ENCODE measurements at places on chromosomes 11 and 22.

GRCh38 chr11:30364139-30364836 lies 41.4 kb downstream of the ARL14EP start:
- no peak for DNase-seq

- DNase-seq = no peak
These were observed 89.3 kb downstream of the BDNF start for GRCh38 chr11:27610946-27611345.

GRCh38 chr11:129143335-129143734 lies 48.8 kb downstream of the ARHGAP32 start:
- DNase-seq = no peak

DNA sequence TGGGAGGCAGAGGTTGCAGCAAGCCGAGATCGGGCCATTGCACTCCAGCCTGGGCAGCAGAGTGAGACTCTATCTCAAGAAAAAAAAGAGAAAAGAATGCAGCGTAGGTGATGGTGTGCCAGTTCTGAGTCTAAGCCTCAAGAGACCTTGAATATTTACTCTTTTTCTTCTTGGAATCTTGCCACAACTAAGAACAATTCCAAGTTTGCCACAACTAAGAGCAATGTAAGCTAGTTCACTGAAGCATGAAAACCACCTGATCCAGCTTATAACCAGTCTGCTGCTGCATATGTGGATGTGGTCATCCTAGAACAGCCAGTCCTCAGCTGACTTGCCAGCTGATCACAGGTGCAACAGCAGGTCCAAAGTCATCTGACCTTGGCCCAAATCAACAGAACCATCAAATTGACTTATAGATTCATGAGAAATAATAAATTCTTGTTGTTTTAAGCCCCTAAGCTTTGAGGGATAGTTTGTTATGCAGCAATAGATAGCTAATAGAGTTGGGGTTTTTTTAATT lies 25.4 kb upstream of the SEZ6L start:
- DNase-seq = no peak

GRCh38 chr11:35484435-35484834 lies 41.0 kb downstream of the PAMR1 start:
- DNase-seq = no peak

DNA sequence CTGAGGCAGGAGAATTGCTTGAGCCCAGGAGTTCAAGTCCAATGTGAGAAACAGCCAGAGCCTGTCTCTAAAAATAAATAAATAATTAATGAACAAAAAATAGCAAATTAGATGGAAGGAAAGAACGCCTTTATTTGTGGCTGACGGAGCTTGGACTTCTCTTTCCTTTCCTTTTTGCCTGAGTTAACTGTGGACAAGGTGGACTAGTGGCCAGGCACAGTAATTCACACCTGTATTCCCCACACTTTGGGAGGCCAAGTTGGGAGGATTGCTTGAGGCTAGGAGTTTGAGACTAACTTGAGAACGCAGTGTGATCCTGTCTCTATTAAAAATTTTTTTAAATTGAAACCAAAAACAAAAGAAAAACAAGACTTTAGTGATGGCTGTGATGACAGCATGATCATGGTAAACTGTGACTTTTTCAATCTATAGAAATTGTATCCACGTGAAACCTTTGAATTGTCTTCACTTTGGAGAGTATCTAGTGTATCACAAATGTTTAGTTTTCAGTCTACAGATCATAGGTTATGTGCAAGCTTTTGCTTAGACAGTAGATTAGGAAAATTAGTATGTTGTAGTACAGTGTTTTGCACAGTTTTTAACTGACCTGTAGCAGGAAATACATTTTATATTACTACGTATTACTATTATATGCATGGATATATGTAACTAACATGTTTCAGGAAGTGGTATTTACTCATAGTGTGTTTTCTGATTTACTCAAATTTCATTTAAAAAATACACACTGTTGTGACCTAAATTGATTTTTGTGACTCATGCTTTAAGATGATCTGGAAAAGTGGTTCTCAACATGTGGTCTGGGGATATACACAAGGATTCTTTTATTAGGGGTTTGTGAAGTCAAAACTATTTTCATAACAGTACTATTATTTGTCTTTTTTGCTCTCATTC lies 42.1 kb downstream of the KDM2A start:
- DNase-seq = no peak

DNA sequence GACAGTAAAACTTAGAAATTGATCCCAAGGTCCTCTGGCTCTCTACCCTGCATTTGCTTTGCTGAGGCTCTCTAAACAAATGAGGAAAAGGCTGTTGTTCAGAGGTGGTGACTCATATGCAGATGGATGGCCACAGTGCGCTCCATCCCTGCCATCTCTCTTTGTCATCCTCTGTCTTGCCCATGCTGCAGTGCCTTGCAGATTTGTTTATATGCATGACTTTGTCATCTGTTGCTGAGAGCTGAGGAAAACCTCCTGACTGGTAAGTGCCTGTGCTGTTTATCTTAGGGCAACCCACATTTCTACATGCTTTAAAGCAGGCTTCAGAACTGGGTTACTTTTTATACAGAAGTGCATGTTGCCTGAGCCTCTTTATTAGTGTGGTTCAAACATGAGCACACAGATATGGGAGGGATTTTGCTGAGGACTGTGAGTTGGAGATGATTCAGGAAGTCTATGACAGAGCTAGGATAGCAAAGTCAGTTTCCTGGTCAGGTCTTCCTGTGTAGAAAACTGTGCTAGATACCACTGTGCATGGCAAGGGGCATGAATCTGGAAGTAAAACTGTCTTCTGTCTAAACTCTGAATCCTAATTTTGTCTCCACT lies 57.4 kb downstream of the JAM3 start:
- DNase-seq = no peak

DNA sequence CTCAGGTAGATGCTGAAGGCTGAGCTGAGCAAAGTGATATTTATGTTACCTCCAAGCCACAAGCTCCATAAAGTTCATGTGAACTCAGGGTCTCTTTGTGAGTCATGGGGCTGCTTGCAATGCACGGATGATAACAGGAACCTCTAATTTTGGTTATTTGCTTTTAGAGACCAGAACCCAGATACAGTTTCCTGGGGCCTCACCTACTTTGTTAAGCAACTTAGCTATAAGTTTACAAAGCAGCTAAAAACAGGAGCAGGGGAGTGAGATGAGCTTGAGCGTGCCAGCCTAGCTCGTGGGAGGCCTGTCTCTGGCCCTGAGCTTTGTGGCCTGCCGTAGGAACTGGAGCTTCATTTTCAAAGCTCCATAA lies 29.2 kb downstream of the SREBF2 start:
- no peak for DNase-seq

DNA sequence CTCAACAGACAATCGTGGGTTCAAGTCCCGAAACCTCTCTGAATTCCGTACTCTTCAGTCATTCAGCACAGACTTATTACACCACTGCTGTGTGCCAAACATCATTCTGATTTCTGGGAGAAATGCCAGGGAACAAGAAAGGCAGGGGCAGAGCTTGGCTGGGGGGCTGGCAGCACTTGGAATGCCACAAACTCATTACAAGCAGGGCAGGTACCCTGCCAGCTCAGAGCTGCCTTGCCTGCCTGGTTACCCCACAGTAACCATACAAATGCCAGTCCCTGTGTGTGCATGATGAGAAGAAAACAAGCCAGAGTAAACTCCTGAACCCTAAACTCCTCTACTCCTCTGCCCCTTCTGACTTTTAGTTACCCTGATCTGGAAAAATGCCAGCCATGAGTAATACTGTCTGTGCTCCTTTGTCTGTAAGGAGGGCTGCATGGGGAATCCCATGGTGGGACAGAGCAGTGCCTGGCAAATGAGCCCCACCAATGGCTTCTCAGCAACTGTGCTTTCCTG lies 6.9 kb upstream of the RAD9A start:
- DNase-seq = no peak

DNA sequence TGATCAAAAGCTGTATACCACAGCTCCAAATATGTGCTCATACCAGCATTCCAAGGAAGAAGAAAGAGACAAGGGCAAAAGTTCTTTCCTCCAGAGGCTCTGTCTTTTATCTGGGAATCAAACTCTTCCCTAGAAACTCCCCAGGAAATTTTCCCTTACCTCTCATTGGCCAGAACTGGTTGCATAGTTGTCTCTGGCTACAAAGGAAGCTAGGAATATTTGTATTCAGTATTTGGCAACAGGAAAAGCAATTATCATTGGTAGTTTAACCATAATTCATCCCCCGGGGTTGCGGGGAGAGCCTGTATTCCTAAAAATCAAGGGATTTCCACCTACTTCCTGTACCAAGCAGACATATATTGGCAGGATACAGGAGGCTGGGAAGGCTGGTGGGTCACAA lies 10.5 kb upstream of the ZFTA start:
- no peak for DNase-seq
